SJCRH30 (cell line): ENCODE measurements at places on chromosomes 16 and 17. TPM values are rescaled to one million over a fixed set of nuclear protein-coding genes. Genes with fewer than 3 reads are reported as not detected.

Gene DNAAF1
- total RNA-seq = 0.18 TPM in 1 of 2 replicates, not detected in the other

Gene SLC16A6
- 0.18 and 0.30 TPM in 2 replicates for total RNA-seq

Gene PKMYT1
- total RNA-seq = 34.8 and 45.8 TPM in 2 replicates

Gene ZNF276
- 12.2 and 13.3 TPM in 2 replicates for total RNA-seq

Gene TAC4
- not detected in 2 replicates for total RNA-seq

Gene GAST
- not detected in 2 replicates for total RNA-seq
